ENCODE measurements at places on chromosomes 2 and 18.

DNA sequence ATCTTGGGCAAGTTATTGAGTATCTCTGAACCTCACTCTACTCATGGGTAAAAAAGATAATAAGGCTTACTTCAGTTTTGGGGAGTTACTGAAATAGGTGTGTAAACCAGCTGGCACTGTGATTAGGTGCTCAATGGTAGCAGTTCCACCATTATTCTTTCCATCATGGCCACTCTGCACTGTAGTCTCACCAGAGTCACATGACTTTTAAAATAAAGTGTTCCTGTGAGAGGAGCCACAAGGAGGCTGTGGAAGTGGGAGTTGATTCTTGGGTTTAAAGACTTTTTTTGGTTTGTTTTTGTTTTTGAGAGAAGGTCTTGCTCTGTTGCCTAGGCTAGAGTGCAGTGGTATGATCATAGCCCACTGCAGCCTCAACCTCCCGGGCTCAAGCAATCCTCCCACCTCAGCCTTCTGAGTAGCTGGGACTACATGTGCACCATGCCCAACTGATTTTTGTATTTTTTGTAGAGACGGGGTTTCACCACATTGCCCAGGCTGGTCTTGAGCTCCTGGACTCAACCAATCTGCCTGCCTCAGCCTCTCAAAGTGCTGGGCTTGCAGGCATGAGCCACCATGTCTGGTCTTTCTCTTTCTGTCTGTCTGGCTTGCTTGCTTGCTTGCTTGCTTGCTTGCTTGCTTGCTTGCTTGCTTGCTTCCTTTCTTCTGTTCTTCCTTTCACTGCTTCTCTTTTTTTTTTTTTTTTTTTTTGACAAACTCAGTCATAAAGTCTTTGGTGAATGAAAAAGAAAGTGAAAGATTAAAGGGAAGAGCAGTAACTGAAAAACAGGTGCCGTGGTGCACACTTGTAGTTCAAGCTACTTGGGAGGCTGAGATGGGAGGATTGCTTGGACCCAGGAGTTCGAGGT is 21.2 kb upstream of the ACVR1 start:
- peak; percentile 49 for DNase-seq

DNA sequence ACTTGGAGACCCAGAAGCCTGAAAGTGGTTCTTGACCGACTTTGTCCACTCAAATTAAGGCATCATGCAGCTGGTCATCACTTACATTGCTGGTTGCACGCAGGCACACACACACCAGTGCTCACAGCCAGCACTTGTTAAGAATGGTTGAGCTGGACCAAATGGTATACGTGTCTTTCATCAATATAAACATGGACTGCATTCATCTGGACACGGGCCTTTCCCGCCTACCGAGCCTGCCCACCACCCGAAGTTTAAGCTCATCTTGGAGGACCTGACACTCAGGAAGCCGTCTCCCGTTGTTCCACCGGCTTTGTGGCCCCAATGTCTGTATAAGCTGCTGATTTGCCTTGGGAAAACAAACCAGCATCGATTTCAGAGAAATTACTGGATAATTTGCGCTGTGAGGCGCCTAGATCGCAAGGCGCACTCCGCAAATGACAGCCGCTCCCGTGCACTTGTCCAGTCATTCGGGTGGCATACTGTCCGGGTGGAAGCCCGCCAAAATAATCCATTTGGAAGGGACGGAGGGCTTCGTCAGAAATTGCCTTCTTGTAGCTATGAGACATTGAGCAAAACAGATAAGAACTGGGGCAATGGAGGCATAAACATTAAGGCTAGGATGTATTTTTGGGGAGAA is 40.1 kb upstream of the AKAIN1 start:
- DNase-seq = no peak

DNA sequence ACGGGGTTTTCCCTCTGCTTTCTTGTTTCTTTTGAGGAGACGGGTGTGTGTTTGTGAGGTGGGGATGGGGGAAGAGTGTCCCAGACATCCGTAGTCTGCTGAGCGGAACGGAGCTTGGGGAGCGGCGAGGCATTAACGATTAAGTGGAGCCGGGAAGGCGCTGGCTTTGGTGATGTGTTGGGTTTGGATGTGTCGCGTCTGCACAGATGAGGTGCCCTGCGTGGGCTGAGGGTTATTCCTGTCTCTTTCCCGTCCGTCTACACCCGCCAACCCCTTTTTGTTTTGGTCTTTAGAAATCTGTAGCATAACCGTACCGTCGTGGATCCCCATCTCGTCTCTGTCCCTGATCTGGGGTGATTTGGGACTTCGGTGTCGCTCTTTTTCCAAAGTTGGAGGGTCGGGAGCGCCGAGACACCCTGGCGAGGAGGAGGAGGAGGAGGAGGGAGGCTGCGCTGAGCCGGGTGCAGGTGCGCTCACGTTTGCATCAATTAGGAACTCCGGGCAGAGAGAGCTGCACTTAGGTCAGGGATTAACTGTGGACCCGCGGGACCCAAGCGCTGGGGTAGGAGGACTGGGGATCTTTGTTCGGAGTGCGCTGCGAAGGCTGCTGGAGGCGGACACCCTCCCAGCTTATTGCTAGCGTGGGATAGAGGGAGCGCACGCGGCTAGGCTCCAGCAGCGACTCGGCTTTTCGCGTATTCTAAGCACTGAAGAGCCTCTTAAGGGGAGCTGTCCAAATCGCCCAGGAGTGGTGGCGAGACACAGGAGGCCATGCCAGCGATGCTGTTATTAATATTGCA is 720.3 kb downstream of the DPP10 start:
- no peak for DNase-seq

DNA sequence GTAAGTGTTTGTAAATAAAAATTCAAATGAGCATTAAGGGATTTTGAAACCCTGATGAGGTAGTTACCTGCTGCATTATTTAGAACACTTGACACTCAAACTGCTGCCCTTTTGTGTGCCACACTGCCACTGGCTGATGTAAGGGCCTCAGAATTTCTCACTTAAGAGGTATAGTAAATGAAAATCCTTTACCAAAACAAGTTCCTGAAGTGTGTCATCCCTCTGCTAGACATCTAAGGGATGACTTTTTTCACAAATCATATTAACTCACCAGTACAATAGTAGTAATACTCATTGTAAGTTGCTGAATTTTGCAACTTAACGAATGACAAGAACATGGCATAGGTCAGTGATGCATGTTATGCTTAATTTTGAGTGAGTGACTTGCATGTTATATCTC is 274.9 kb upstream of the UBE2E3 start:
- no peak for DNase-seq

GRCh38 chr2:68458981-68459380 is 8.1 kb downstream of the FBXO48 start:
- DNase-seq = no peak

DNA sequence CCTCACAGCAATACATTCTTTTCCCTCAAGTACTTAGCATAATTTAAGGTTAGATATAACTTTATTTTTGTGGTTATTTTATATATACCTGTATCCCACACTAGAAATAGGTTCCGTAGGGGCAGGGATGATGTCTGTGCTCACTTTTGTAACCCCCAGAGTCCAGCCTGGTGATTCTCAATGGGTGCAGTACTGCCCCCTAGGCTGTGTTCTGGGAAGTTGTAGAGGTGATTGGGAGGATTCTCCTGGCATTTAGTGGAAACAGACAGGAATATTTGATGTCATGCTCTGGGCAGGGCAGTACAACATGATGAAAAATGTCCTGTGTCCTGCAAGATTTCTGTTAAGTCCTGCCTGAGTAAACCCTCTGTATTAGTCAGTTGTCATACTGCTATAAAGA is 333.3 kb downstream of the PLCL1 start:
- DNase-seq = no peak

DNA sequence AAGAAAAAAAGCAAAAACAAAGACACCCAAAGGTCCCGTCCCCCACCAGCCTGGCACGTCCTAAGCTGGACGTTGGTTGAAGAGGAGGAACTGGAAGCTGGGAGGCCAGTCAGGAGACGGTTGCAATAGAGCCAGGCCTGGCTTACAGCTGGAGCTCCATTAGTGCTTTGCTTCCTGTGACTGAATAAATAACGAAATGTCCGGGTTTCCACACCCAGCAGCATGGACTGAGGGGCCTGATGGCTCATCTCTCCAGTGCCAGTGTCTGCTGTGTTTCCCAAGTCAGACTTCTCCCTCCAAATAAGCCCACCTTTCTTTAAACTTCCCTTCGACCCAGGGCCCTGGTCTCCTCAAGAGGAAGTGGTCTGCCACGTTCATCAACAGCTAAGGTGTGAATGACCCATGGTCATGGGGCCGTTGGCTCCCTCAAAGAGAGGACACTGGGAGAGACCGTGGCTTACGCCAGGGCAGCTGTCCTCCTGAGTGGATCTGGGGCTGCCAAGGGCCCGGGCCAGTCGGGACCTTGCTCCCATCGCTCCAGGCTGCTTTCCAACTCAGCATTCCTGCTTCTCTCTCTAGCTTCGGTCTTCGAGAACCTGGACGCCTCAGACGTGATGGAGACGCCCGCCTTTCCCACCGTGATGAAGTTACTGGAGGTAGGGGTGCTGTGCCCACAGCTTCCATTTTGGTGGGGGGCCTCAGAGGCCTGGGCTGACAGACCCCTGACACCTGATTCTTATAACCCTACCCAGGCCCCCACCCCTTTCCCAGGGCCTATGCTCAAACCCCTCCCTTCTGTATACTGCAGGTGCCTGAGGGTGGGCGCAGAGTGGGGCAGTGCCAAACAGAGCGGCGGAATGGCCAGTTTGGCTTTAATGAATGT is 44.9 kb downstream of the MYO7B start:
- DNase-seq = no peak

DNA sequence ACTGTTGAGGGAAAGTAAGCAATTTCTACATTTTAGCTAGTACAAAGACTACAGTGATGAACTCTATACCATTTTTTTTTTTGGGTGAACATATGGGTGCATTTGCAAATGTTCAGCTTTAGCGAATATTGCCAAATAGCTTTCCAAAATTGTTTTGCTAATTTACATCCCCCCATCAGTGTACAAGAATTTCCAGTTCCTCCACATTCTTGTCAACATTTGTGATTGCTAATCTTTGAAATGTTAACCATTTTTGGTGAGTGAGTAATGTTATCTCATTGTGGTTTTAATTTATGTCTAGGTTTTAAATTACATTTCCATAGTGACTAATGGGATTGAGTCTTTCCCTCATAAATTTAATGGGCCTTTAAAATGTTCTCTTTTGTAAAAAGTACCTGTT is 16.4 kb upstream of the CNRIP1 start:
- no peak for DNase-seq

DNA sequence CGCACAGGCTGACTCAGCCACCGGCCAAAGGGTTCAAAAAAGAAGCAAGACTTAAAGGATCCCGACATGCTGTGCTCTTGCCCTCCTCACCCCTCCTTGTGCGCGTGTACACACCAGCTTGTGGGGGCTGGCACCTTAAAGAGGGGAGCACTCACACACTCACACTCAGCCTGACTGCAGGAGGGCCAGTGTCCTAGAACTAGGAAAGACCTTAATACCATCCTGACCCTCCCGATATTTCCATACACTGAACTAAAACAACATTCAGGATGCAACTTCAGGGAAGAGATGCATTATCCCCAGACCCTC is 5.6 kb downstream of the PKDCC start:
- no peak for DNase-seq

- DNase-seq = peak; percentile 57
Observed at GRCh38 chr2:166361351-166362153, 14.2 kb downstream of the SCN9A start.

GRCh38 chr2:235287375-235287733 is 206.5 kb upstream of the AGAP1 start:
- no peak for DNase-seq

DNA sequence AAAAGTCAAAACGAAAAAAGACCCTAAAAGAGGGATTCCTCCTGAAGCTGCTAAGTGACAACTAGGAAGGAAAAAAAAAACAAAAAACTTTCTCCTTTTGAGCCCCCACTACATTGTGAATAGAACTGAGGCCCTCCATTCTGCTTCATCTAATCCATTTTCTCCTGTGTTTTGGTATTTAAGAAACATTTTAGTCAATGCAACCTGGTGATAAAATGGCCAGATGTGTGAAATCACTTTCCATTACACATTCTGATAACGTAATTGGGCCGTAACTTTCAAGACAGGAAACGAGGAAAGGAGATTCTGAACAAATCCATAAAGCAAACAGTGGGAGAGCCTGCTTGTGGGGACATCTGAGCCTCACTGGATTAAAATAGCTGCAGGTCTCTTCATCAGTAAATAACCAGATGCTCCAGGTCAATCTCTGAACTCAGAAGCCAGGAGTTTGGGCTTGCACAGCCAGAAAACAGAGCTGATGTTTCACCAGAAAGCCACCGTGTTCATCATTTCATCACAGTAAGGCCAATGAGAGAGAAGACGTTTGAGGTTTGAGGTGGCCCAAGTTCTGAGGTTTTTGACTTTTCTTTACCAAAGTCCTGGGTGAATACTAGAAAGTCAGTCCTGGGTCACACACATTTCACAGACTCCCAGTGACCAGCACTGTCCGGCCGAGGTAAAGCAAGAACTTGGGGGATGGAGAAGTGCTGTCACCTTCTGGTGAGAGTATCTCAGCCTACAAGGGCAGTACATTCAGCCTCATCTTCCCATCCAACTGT is 47.8 kb downstream of the TGFA start:
- no peak for DNase-seq

DNA sequence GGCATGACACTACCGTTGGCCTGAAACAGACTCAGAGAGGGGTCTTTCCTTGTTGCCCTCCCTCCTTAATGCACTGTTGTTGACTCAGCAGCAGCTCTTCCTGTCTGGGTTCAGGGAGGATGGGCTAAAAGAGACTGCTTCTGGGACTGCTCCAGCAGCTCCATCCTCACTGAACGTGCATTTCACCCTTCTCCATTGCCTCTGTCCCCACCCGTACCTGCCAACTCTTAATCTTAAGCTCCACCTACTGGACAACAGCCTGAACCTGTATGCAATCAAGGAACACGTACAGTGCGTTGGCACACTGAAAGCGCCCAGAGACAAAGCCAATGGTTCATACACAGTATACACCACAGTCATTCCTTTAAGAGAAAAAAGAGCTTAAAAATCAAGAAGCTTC is 230.8 kb upstream of the RAB6C start:
- DNase-seq = peak; percentile 5

DNA sequence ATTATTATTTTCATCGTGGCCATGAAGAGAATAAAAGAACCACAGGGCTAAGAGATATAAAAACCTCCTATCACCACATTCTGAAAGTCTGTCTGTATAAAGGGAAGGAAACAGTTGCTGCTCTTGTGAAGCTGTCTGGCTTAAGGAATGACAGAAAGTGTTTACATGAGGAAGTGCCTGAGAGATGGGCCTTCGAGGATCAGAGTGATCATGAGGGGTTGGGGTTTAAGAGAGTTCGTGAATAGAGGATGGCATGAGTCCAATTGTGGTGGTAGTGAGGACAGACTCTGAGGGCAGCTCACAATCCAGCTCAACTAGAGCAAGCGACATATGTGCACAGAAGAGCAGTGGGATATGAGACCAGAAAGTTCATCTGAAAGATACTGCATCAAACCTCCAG is 65.8 kb upstream of the PIEZO2 start:
- DNase-seq = no peak

- no peak for DNase-seq
Observed at GRCh38 chr18:834082-834720, 22.2 kb upstream of the YES1 start.

Measured in RPMI8226 (cell line).